ENCODE measurements at places on chromosomes 7 and 10.
A peak's percentile ranks its signal among the peaks of the same experiment; 100 is the strongest.

DNA sequence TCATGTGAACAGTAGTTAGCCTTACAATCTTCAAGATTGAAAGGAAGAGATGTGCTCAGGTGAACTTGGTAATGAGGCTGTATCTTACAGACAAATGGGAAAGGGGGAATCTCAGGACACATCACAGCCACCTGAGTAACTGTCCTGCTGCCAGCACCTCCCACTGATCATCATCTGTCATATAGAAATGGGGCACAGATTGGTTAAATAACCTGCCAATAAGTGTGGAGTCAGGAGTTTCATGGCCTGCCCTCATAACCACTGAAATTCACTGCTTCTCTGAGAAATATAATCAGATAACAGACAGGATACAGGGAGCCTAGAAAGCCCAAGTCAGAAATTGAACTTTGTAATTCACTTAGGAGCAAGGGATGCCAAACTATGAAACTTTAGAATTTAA, 64.9 kb upstream of the TAS2R16 start:
- no peak for DNase-seq

- no peak for DNase-seq
Measured at GRCh38 chr7:7642081-7642480, 1.5 kb downstream of the UMAD1 start.

GRCh38 chr7:137157256-137157655, 186.3 kb downstream of the PTN start:
- no peak for DNase-seq

DNA sequence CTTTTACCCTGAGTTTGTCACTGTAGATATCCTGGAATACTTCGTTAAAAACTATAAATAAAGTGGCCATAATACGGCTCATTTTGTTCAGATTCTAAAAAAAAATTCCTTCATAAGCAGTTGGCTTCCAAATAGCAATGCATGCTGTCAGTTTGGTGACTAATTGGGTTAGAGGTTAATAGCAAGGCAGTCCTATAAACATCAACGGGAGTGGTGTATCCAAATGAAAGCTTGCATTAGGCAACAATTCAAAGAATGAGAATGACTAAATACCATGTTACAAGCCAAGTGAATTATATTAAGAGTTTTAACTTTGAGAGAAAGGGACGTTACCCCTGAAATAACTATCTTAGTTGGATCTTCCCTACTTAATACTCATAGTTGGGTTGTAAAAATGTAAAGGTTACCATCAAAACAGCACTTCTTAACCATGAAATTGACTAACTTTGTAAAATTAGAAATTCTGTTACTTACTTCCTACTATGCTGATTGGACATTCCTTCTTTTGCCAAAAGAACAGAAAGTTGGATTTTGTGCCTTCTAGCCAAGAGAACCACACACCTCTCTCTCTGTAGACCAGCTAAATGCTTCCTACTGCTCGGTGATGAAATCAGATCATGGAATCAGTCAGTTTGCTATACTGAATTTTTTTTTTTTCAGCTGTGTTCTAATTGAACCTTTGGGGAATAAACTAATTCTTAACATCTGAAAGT, 98.0 kb downstream of the KAT6B start:
- no peak for DNase-seq

DNA sequence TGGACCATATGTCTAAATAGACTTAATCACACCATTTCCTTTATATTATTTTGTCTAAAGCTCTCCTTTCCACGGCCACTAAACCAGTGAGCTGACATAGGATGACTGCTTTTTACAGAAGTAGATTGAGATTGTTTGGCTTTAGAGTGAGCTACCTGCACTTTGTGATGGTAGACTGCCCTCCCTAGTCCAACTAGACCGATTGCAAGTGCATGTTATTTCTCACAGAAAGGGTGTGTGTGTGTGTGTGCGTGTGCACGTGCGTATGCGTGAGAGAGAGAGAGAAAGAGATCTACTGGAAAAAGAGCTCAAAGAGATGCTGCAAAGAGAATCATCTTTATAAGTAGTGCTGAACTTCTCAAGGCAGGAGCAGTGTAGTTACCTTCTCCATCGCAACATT, 60.7 kb downstream of the VCL start:
- peak; percentile 52 for DNase-seq

- DNase-seq, result no peak
Measured at GRCh38 chr7:44646176-44646920, 39.9 kb downstream of the OGDH start.

- no peak for DNase-seq
Measured at GRCh38 chr7:19290066-19290465, 144.8 kb upstream of the FERD3L start.

GRCh38 chr7:31437250-31437865, 76.5 kb upstream of the ITPRID1 start:
- DNase-seq, result no peak

- no peak for DNase-seq
Measured at GRCh38 chr7:30166841-30167235, 32.1 kb downstream of the MTURN start.

DNA sequence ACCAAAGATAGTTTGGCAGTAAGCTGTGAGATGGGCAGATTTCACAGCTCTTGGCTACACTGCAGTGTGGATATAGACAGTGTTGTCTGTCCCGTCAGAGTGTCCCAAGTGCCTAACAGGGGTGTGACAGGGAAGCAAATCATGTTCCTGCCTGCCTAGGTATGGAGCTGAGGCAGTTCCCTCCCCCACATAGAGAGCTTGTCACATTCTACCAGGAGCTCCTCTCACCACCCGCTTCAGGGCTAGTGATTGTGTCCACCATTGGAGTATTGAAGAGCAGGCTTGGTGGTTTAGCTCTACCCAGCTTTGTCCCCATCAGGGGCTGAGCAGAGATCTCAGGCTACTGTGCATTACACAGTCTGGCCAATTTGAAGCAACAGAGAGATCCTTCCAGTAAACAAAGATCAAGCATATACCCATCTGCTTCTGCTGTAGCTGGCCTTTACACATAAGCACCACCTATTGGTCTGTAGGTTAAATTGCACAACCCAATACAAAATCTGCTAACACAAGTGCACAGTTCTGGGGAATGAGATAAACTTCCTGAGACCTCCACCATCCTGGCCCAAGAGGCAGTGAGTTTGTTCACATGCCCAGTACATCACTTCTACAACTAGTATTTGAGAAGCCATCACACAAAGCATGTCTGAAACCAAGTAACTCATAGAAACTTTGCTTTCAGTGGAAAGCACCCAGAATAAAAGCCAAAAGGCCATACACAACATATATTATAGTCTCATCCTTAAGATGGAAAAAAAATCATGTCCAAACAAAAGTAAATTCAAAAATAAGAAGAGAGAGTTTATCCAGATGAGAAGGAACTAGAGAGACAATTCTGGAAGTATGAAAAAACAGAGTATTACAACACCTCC, 67.3 kb downstream of the GLCCI1 start:
- no peak for DNase-seq

GRCh38 chr10:24848195-24848594, 104.2 kb downstream of the PRTFDC1 start:
- DNase-seq, result no peak

DNA sequence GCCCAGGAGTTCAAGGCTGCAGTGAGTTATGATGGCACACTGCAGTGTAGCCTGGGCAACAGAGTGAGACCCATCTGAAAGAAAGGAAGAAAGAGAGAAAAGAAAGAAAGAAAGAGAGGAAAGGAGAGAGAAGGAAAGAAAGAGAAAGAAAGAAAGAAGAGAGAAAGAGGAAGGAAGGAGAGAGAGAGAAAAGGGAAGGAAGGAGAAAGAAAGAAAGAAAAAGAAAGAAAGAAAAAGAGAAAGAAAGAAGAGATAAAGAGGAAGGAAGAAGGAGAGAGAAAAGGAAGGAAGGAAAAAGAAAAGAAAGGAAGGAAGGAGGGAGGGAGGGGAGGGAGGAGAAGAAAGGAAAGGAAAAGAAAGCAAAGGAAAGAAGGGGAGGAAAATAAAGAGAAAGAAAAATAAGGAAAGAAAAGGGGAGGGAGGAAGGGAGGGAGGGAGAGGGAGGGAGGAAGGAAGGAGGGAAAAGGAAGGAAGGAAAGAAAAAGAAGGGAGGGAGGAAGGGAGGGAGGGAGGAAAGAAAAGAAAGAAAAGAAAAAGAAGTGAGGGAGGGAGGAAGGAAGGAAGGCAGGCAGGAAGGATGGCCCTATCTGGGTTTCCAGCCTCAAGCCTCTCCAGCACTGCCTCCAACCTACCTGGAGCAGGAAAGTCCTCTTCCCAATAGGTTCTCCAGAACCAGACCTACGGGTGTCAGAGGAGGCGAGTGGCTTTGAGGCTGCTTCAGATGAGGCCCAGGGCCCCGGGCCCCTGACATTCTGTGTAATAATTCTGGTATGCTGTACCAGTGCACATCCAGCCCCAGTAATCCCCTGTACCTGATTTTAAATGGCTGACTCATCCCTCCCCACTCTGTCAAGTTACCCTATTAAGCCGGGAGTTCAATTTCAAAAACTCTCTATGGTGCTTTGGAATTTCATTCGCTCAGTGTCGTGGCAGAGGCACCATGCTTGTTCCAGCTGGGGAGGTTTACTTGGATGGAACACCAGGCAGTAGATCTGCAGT, 6.8 kb upstream of the PARD3 start:
- no peak for DNase-seq

GRCh38 chr7:27943241-27943640, 203.3 kb downstream of the TAX1BP1 start:
- DNase-seq, result no peak

DNA sequence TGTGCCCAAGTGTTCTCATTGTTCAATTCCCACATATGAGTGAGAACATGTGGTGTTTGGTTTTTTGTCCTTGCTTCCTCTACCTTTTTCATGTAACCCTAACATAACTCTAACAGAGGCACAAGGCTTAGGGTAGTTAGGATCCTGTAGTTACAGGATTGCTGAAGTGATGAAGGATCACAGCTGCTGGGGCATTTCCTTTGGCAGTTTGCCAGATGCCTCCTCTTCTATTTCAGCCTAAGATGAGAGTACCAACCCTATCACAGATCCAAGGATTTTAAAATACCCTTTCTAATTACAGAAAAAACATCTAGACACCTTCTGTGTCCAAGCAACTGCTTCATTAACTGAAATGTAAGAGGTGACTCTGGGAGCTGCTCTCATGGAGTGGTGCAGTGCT, 141.7 kb upstream of the COL1A2 start:
- no peak for DNase-seq

DNA sequence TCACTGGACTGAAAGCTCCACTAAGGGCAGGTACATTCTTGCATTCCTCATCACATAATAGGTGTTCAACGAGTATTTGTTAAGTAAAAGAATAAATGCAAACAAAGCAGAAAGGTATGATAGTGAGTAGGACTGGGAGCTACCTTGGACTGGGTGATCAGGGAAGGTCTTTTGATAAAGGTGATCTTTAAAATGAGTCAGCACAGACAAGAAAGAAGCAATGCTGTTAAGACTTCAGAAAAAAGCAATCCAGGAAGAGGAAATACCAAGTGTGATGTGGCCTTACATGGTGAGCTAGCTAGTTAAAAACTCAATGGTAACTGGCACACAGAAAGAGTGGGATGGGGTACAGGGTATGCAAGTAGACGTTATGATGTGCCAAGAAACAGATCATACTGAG, 40.1 kb downstream of the TSPAN12 start:
- no peak for DNase-seq
